ENCODE measurements at places on chromosomes 12 and 14.

DNA sequence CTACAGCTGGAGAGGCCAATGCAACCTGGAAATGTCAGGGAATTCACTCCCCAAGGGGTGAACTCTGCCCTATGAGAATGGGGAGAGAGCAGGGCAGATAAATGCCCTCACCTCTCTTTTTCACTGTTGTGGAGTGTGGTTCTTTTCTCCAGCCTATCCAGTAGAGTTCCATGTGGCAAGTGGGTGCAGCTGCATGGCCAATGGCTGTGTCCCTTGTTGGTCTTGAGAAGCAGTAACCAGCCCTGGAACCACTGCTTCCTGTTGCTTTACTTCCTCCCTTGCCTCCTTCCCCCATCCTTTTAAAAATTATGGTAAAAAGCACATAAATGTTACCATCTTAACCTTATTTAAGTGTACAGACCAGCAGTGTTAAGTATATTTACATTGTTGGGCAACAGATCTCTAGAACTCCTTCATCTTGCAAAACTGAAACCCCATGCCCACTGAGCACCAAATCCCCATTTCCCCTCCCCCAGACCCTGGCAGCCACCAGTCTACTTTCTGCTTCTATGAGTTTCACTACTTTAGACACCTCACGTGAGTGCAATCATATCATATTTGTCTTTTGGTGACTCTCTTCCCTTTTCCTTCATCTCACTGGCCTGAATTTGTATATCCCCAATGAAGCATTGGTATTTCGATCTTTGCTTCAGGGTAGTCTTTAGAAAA, 77.0 kb upstream of the GRIP1 start:
- no peak for DNase-seq

DNA sequence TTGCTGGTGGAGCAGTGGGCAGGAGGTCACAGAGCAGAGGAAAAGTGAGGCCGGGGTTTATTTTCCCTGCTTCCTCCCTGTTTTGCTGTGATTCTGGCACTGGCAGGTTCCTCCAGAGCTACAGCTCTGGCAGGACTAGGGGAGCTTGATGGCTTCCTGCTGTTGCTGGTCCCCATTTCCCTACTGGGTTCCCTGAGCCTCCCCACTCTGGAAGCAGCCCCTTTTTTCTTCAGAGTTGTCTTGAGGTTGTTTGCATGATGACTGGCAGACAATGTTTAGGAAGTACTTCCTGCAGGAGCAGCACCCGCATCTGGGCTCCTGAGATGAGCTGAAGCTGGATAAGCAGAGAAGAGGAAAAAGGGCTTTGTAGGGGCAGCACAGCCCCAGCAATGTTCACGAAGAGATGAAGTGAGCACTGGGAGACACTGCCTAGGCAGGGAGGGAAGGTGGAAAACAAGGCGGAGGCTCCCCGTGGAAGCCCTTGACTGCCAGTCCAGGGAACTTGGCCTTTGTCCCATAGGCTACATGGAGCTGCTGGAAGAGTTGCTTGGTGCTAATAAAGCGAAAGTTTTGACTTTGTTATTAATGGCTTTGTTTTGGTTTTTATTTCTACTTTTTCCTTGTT, 126.9 kb downstream of the SLC38A6 start:
- no peak for DNase-seq

DNA sequence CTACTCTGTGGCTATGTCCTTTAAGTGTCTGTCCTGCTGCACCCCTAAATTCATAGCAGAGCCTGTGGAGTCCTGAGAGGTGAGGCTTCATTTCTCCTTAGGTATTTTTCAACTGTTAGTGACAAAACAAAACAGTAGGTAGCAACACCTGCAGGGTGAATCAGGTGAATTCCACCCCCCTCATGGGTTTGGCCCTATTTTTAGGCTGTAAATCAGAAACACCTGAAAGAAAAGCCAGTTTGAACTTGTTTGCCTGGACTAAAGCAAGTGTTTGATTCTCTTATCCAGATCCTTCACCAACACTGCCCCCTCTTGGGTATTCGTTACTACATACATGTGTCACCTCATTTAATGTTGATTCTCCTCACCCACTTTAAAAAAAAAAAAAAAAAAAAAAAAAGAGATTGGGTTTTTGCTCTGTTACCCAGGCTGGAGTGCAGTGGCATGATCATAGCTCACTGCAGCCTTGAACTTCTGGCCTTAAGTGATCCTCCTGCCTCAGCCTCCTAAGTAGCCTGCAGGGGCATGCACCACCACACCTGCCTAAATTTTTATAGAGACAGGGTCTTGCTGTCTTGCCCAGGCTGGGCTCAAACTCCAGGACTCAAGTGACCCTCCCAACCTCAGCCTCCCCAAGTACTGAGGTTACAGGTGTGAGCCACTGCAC, 10.3 kb downstream of the TBPL2 start:
- peak; percentile 27 for DNase-seq

DNA sequence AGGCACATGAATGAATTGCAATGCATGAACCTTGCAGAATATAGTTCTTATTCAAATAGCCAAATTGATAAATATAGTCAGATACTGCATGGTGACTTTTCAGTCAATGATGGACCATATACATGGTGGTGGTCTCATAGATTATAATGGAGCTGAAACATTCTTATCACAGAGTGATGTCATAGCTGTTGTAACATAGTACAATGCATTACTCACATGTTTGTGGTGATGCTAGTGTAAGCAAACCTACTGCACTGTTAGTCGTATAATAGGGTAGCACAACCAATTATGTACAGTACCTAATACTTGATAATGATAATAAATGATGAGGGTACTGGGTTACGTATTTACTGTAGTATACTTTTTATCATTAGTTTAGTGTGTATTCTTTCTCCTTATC, 280.3 kb downstream of the BCAT1 start:
- no peak for DNase-seq

DNA sequence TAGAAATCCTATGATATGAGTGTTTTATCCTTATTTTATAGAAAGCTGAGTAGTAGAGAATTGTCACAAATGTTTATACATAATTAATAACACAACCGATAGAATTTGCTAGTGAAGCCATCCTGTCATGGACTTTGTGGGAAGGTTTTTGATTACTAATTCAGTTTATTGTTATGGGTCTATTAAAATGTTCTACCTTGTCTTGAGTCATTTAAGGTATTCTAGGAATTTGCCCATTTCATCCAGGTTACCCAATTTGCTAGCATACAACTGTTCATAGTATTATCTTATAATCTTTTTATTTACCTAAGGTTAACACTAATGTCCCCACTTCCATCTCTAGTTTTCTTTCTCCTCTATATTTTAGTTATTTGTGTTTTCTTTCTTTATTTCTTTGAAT, 553.1 kb upstream of the ATXN7L3B start:
- DNase-seq, result no peak

DNA sequence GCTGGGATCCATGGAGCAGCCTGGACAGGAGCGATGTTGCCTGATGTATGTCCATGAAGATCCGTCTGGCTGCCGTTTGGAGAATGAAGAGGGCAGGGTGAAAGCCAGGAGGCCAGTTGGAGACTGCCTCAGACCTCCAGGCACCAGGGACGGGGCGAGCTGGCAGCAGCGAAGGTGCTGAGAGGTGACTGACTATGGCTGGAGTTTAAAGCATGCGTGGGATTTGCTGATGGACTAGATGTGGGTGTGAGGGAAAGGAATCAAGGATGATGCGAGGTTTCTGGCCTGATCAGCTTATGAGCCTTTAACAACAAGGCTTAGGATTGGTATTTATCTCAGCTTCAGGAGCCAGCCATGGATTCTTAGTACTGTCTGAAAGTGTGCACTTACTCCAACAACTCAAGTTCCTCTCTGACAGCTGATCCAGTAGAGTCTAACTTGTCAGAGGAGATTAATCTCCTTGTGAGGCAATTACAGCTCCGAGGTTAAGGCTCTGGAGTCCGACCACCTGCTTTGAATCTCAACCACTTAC, 49.4 kb downstream of the DYNC1H1 start:
- DNase-seq, result no peak

DNA sequence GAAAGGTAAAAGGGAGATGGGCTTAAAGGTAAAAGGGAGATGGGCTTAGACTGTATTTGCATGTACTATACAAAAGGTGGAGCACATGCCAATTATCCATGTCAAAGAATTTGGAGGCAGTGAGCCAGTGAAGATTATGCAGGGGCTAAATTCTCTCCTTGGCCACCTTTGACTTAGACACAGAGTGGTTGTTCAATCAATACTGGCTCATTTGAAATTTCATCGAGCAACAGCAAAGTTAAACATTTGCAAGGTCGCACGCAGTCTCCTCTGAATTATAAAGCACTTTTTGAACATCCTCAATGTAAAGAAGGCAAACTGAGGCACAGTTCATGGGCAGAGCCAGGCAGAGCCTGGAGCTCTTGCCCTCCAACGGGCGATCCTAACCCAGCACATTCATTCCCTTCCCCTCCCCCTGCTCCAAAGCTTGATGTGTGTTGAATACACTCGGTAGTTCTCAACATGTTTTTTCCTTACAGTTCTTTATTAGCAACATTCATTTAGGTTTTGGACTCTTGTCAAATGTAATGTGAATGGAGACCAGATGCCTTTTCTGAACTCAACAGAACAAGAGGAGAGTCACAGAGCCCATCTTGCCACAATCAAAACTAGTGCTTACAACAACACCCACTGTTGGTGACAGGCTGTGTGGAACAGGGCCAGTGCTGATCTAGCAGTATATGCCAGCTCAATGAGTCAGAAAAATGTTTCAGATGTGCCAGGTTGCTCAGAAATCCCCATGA, 169.7 kb upstream of the G2E3 start:
- DNase-seq, result no peak

DNA sequence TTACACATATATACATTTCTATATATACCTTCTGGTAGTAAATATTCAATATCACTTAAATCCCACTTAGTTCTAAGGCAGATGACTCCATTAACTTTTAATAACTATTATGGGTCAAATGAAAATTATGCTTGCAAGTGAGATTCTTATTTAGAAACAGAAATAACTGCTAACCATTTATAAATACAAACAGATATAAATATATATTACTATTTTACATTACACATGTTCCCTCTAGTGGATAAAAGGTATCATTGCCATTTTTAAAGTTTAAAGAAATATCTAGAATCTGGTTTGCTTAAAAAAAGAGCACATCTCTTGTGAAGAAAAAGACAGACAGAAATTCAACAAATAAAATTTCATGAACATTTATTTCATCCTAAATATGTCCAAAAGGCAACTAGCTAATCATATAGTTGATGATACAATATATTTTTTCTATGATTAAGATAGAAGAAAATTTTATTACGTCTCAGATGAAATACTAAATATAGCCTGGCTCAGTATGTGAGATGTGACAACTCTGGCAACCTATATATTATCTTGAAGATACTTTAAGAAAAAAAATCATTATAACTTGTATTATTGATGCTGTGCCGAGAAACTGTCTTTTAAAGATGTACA, 11.7 kb upstream of the RAD51AP1 start:
- no peak for DNase-seq

- DNase-seq, result no peak
These were observed at the start of gene GRIP1 for GRCh38 chr12:66678338-66679275. TSS of gene GRIP1 (minus strand) at chr12:66679076. CDS start at chr12:66678904, 172 bp downstream.

DNA sequence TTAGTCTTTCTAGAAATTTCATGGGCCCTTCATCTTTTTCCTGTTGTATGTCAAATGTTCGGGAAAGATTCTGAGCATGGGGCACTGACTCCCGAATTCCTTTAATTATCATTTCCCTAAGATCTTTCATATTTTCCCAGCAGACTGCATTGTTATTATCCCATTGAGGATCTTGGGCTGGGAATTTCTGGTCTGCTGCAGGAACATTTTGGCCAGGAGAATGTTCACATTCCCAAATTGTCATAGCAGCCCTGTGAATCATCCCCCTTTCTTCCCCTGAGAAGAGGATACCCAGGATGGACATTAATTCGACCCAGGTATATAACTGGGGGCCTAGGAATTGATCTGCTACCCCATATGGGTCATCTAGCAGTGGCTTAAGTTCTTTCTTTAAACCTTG, 112.5 kb downstream of the RIN3 start:
- no peak for DNase-seq

GRCh38 chr12:57897286-57897974, 43.9 kb upstream of the ATP23 start:
- no peak for DNase-seq

DNA sequence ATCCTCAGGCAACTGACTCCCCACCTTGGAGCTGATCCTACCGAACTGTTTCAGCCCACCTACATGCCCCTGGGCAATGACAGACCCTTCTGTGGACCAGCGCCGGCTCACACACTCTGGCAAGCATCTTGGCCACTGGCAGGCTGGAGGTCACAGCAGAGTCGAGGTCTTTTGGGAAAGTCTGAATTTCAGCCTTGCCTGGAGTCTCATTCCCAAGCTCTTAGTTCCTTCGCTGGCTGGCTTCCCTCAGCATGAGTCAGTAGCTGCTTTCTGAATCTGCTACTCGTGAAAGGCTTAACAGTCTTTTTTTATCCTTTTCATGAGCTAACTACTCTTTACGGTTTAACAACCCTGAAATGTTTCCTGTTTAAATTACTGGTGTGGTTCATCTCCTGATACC, 44.5 kb downstream of the ASCL4 start:
- no peak for DNase-seq

GRCh38 chr12:108365324-108365723, 26.2 kb upstream of the CMKLR1 start:
- DNase-seq, result no peak

DNA sequence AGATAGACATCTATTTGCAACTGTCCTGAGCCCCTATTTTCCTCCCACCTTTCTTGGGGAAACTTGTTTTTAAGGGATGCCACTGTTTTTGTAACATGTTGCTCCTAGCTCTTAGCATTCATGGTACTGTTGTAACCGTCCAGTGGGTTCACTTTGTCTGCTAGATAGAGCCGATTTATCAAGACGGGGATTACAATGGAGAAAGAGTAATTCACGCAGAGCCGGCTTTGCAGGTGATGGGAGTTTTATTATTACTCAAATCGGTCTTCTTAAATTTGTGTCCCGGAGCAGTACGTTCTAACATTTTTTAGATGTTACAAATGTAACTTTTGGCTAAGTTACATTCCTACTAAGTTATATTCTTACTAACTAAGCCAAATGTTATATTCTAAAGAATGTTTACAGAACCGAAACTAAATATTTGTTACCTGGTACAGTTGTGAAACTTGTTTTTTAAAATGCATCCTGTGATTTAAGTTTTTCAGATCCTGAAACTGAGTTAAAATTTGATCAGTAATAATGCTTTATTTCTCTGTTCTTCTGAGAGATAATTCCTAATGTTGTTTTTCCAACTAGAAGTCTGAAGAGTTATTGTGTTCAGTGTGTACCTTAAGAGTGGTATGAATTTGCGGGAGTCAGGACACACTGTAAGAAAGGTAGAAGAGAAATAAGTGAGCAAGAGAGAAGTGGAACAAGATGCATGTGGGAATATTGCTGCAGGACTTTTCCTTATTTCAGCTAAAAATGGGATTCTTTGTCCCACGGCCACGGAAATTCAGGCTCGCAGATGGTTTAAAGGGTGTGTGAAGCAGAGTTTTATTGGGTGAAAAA, 20.6 kb upstream of the CLEC2D start:
- no peak for DNase-seq

- DNase-seq, result no peak
These were observed 393.9 kb downstream of the PAWR start for GRCh38 chr12:79296871-79297270.

Measured in GDM1 (cell line).